WTC11 (cell line): ENCODE measurements at places on chromosomes 4 and X. TPM values are rescaled to one million over a fixed set of nuclear protein-coding genes. Genes with fewer than 3 reads are reported as not detected.

- no peak for DNase-seq
- H3K4me3 ChIP-seq, result no peak overlapping the region
- no peaks in the 10 kb centered on the region for H3K4me1 ChIP-seq
- no peaks in the 10 kb centered on the region for H3K27me3 ChIP-seq
- no peak overlapping the region for H3K27ac ChIP-seq
- H3K36me3 ChIP-seq, result no peaks in the 10 kb centered on the region
Measured at GRCh38 chrX:133085785-133086184, 11.1 kb downstream of the USP26 start.

- H3K4me1 ChIP-seq, result peaks cover 51% of the 10 kb centered on the region
- no peak for DNase-seq
- H3K27ac ChIP-seq, result no peak overlapping the region
Measured at GRCh38 chr4:139845453-139846093, 180.0 kb downstream of the MGST2 start.

- no peaks in the 10 kb centered on the region; the same call in 1 of the 2 replicates for H3K36me3 ChIP-seq
- H3K4me3 ChIP-seq, result no peak overlapping the region
- H3K27ac ChIP-seq, result no peak overlapping the region
- no peaks in the 10 kb centered on the region for H3K27me3 ChIP-seq
Measured at GRCh38 chr4:123825596-123826291, 429.1 kb downstream of the SPRY1 start.

DNA sequence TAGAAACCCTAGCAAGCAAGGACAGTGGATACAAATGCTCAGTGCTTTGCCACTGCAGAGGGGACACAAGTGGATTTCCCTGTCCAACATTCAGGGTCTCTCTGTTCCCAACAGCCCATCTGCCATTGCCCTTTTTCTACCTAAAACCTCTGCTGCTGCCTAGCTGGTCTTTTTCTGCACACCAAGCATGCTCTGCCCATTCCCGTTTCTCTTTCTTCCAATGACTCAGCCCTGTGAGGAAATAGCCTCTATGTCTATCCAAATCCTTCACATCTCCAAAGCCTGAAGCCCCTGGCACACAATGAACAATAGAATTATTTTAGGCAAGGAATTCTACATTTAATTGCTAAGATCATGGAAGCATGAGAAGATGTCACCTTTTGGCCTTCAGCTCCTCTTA, 5.7 kb upstream of the AMELX start:
- no peak overlapping the region for H3K4me3 ChIP-seq
- peaks cover 21% of the 10 kb centered on the region for H3K27me3 ChIP-seq
- H3K27ac ChIP-seq, result no peak overlapping the region
- no peak for DNase-seq

- peaks cover 27% of the 10 kb centered on the region for H3K27me3 ChIP-seq
- H3K4me1 ChIP-seq, result no peaks in the 10 kb centered on the region
- H3K4me3 ChIP-seq, result no peak overlapping the region
- DNase-seq, result no peak
- no peak overlapping the region for H3K27ac ChIP-seq
Measured at GRCh38 chr4:10239982-10240654, 123.5 kb upstream of the WDR1 start.

DNA sequence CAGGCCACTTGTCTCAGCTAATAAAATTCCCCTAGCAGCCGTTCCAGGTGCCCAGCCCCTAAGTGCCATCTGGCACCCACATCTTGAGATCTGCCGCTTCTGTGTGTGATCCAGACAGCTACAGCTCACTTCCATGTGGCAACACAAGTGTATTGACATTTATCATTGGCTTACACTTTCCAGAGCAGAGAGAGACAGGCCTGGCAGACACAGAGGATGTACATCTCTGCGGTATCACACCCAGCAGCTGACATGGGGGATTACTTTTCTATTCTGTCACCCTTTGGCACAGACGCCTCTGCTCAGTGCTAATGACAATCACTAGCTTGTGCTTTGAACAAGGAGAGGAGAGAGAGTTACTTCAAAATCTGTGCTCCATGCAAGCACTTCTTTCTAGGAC, 195.9 kb downstream of the KDR start:
- H3K4me3 ChIP-seq, result no peak overlapping the region
- DNase-seq, result no peak
- H3K36me3 ChIP-seq, result peaks cover 13% of the 10 kb centered on the region
- H3K4me1 ChIP-seq, result peaks cover 4% of the 10 kb centered on the region; the same call in 1 of the 2 replicates
- H3K27me3 ChIP-seq, result no peaks in the 10 kb centered on the region

DNA sequence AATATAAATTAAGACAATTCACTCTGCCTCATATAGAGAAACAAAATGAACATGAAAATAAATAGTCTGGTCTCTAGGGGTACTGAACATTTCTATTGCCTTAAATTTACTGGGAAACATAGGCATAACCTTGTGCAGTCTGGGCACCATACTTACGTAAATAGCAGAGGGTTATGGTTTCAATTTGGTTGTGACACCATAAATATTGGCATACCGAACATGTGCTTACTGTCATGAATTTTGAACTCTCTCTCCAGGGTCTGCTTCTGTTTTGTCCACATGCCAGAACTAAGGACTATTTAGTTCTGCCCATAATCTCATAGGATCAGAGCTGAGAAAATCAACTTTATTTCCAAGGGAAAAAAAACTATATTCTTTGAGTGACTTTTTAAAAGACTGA, 17.6 kb downstream of the PDGFC start:
- no peak overlapping the region for H3K27ac ChIP-seq
- H3K4me3 ChIP-seq, result no peak overlapping the region
- no peaks in the 10 kb centered on the region for H3K36me3 ChIP-seq
- DNase-seq, result no peak
- H3K4me1 ChIP-seq, result peaks cover 24% of the 10 kb centered on the region
- H3K27me3 ChIP-seq, result no peaks in the 10 kb centered on the region

GRCh38 chr4:163523791-163524365, 29.4 kb downstream of the TMA16 start:
- no peak for DNase-seq
- H3K36me3 ChIP-seq, result peaks cover 56% of the 10 kb centered on the region
- no peaks in the 10 kb centered on the region for H3K27me3 ChIP-seq
- peaks cover 19% of the 10 kb centered on the region for H3K4me1 ChIP-seq
- no peak overlapping the region for H3K4me3 ChIP-seq
- peak overlapping the region; percentile 46 for H3K27ac ChIP-seq

- peaks cover 3% of the 10 kb centered on the region for H3K4me1 ChIP-seq
- H3K27me3 ChIP-seq, result no peaks in the 10 kb centered on the region; the same call in 1 of the 2 replicates
- H3K27ac ChIP-seq, result no peak overlapping the region
- peak; percentile 71 for DNase-seq
Measured at GRCh38 chr4:20422398-20422797, 170.7 kb downstream of the SLIT2 start.

DNA sequence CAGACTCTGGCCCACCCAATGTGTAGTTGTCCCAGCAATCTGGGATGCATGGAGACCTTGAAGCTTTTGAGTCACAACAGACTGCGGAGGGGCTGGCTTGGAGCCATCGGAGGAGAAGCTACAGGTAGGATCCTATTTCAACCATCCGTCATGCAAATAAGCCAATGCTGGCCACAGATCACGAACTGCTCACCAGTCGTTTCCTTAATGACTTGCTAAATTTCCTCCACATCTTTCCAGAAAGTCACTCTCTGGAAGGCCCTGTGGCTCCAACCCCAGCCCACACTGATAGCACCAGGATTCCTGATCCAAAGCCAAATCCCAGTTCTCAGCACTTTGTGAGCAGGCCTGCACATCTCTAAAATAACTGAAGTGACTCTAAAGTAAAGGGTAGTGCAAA, 321.3 kb downstream of the RAB28 start:
- H3K4me3 ChIP-seq, result no peak overlapping the region
- no peaks in the 10 kb centered on the region for H3K27me3 ChIP-seq
- no peaks in the 10 kb centered on the region for H3K36me3 ChIP-seq
- no peak for DNase-seq
- no peak overlapping the region for H3K27ac ChIP-seq
- H3K4me1 ChIP-seq, result peaks cover 6% of the 10 kb centered on the region

- H3K4me1 ChIP-seq, result peaks cover 71% of the 10 kb centered on the region
- peaks cover 100% of the 10 kb centered on the region for H3K27me3 ChIP-seq
- H3K27ac ChIP-seq, result no peak overlapping the region
- DNase-seq, result no peak
- peak overlapping the region; percentile 53 for H3K4me3 ChIP-seq
Measured at GRCh38 chr4:13527192-13527980, 16.9 kb downstream of the NKX3-2 start.

- no peaks in the 10 kb centered on the region for H3K27me3 ChIP-seq
- peak overlapping the region; percentile 32; the same call in 1 of the 2 replicates for H3K27ac ChIP-seq
Measured at GRCh38 chr4:127069675-127070074, 563.1 kb upstream of the INTU start.

- peaks cover 82% of the 10 kb centered on the region for H3K4me1 ChIP-seq
- peaks cover 17% of the 10 kb centered on the region for H3K36me3 ChIP-seq
- H3K27ac ChIP-seq, result peak overlapping the region; percentile 92
- peak overlapping the region; percentile 92 for H3K4me3 ChIP-seq
- no peaks in the 10 kb centered on the region for H3K27me3 ChIP-seq
- no peak for DNase-seq
Measured at GRCh38 chr4:16893141-16893651, 5.2 kb downstream of the LDB2 start.

DNA sequence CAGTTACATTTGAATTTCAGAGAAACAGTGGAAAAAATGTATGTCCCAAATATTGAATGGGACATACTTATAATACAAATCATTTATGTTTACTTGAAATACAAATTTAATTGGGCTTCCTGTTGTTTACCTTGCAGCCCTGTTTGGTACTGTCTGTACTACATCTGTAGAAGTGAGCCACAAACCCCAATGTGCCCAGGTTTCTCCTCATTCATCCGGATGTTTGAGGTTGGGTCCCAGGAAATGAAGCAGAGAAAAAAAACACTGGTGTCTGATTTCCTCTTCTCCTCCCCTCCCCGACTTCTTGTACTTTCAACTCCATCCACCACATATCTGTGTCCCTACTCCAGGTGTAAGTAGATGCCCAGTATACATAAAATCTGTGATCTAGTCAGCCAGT, 27.1 kb upstream of the SCRG1 start:
- no peaks in the 10 kb centered on the region for H3K36me3 ChIP-seq
- H3K27me3 ChIP-seq, result no peaks in the 10 kb centered on the region
- no peak for DNase-seq
- H3K4me3 ChIP-seq, result no peak overlapping the region
- no peaks in the 10 kb centered on the region for H3K4me1 ChIP-seq

GRCh38 chrX:136519069-136519468, 12.9 kb upstream of the VGLL1 start:
- no peaks in the 10 kb centered on the region; the same call in 1 of the 2 replicates for H3K27me3 ChIP-seq
- DNase-seq, result no peak
- no peak overlapping the region for H3K27ac ChIP-seq
- H3K36me3 ChIP-seq, result no peaks in the 10 kb centered on the region
- no peaks in the 10 kb centered on the region for H3K4me1 ChIP-seq

DNA sequence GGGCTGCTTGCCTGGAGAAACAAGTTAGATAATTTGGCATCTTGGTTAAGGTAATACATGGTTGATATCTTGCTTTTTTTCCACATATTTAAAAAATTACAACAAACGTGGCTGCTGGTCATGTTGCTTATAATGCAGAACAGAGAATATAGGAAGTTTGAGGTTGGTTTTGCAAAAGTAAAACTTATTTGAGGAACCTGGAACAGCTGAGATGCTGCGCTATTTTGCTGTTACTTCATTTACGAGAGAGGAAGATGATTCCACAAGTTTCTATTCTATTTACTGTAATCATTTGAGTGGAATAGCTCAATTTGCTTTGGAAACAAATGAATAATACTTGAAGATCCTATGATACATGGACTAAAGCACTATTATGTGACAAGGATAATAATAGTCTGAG, 118.9 kb downstream of the TMA16 start:
- no peaks in the 10 kb centered on the region for H3K36me3 ChIP-seq
- no peak for DNase-seq
- peaks cover 10% of the 10 kb centered on the region for H3K4me1 ChIP-seq
- no peak overlapping the region for H3K4me3 ChIP-seq

GRCh38 chrX:139826065-139827044, 106.5 kb downstream of the ATP11C start:
- H3K36me3 ChIP-seq, result no peaks in the 10 kb centered on the region
- peaks cover 63% of the 10 kb centered on the region for H3K4me1 ChIP-seq
- H3K27ac ChIP-seq, result peak overlapping the region; percentile 19; the same call in 1 of the 2 replicates
- no peak overlapping the region for H3K4me3 ChIP-seq

DNA sequence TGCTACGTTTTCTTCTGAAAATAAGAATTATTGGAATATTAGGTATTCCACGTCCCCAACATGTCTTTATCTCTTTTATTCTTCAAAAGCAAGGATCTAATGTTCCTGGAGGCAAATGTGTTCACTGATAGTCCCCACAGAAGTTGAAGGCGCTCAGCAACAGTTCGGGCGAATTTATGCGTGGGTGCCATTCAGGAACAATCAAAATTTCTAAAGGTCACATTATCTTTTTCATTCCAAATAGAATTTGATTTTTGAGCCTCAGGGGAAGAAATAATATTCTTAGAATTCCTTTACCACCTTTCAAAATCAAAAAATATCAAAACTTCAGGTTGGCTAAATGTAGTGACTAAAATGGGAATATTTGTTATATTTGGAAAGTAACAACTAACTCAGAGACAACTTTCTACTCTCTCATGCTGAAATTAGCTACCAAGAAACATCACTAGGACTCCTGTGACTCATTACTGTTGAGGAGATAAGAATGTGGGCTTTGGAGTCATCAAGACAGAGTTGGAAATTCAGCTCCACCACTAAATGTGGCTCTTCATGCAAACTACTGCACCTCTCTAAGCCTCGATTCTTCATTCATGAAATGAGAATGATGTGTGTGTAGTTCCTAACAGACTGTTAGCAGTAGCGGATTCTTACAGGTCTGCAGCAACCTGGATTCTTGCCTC, 72.3 kb upstream of the KIT start:
- no peaks in the 10 kb centered on the region for H3K4me1 ChIP-seq
- DNase-seq, result no peak
- H3K27ac ChIP-seq, result no peak overlapping the region
- no peak overlapping the region for H3K4me3 ChIP-seq
- H3K36me3 ChIP-seq, result no peaks in the 10 kb centered on the region

The VCX2 gene
- total RNA-seq, result not detected in 3 replicates

The HPGDS gene
- not detected in 3 replicates for total RNA-seq

The CLOCK gene
- total RNA-seq, result 18.6 to 18.9 TPM (median 18.6 TPM) in 3 replicates

The CTPS2 gene
- 23.2 to 27.6 TPM (median 27.4 TPM) in 3 replicates for total RNA-seq

The LINC00632 gene
- total RNA-seq, result 29.7 to 43.6 TPM (median 42.0 TPM) in 3 replicates

The AWAT2 gene
- not detected in 3 replicates for total RNA-seq

The CCDC158 gene
- total RNA-seq, result 0.05 to 0.15 TPM (median 0.07 TPM) in 3 replicates

The EVC gene
- total RNA-seq, result 10.4 to 14.0 TPM (median 12.5 TPM) in 3 replicates

The MAGED2 gene
- 136 to 140 TPM (median 138 TPM) in 3 replicates for total RNA-seq

The P2RY4 gene
- 0.11 to 0.16 TPM in 2 of 3 replicates, not detected in the other for total RNA-seq
